Activated naive CD8-positive, alpha-beta T cell treated with anti-CD3 and anti-CD28 coated beads, Interleukin-2, amount 10 ng/mL, durations not matched to agents 7 days and 5 days (primary cell): ENCODE measurements at places on chromosomes 2 and 18. TPM values are rescaled to one million over a fixed set of nuclear protein-coding genes. Genes with fewer than 3 reads are reported as not detected.

GRCh38 chr2:206937555-206937954 is 1.8 kb upstream of the CPO start:
- DNase-seq, result no peak

- no peak for DNase-seq
Measured at GRCh38 chr2:24203029-24203786, 28.4 kb downstream of the FAM228A start.

GRCh38 chr18:55732227-55733106 is 144.5 kb upstream of the TCF4 start:
- DNase-seq, result no peak

- DNase-seq, result no peak
Measured at GRCh38 chr2:236787885-236788284, 218.3 kb downstream of the ACKR3 start.

GRCh38 chr2:145596416-145596815 is 1076.5 kb upstream of the ZEB2 start:
- DNase-seq, result no peak

DNA sequence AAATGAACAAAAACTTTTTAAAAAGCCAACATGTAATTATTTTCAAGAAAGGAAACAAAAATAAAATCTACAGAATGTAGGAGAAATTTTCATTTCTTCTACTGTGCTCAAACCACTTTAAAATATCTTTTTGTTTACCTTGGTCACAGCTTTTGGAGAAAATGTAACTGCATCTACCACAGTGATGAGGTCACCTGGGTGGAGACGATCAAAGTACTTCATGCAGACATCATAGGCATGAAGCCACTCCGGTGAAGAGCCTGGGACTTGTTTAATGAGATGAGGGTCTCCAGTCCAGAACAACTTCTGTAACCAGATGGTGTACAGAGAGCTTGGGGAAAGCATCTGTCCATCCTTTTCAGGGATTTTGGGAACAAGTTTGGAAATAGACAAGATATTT is 285.8 kb downstream of the NBAS start:
- no peak for DNase-seq

- DNase-seq, result no peak
Measured at GRCh38 chr18:10431680-10432079, 22.8 kb upstream of the APCDD1 start.

DNA sequence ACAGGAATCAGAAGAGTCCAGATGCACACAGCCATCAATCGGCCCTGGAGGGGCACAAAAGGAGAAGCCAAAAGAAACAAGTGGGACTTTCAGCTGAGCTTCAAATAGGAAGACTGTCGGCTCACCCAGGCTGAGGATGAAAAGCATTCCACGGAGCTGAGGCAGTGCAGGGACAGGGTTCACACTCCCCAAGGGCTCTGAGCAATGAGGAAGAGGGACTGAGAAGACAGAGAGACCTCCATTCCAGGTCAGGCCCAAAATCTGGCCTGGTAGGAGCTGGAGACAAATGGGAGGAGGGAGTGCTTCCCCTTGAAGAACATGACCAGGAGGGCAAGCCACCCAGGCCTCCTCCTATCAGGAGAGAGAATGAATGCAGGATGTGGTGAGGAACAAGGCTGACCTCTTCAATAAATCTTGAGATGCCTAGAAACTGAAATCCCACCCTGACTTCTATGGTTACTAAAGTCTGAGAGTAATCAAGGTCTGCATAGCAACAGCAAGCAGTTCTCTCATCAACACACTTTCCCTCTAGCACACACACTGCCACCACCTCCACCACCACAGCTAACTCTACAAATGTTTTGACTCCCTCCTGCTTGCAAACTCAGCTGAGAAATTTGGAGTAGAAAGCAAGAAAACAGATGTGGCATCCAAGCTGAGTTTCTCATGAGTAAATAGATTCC is 434.4 kb downstream of the TNS1 start:
- no peak for DNase-seq

GRCh38 chr2:189163889-189164288 is 15.7 kb downstream of the COL5A2 start:
- no peak for DNase-seq

GRCh38 chr18:69230204-69230603 is 170.5 kb upstream of the DOK6 start:
- DNase-seq, result no peak

DNA sequence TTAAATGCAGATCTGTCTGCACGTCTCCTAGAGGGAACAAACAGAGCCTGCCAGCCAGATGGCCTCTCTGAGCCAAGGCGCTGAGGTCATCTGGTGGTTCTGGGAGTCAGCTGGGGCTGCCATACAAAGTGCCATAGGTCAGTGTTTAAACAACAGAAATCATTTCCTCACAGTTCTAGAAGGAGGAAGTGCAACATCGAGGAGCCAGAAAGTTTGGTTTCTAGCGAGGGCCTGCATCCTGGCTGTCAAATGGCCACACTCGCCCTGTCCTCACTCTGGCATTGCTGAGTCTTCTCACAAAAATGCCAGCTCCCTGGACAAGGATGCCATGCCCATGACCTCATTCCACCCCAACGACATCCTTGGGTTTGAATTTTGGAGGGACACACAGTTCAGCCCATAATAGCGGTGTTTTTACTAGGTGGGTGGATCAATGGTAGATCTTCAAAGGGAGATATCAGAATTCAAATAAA is 59.6 kb downstream of the MYT1L start:
- DNase-seq, result no peak

DNA sequence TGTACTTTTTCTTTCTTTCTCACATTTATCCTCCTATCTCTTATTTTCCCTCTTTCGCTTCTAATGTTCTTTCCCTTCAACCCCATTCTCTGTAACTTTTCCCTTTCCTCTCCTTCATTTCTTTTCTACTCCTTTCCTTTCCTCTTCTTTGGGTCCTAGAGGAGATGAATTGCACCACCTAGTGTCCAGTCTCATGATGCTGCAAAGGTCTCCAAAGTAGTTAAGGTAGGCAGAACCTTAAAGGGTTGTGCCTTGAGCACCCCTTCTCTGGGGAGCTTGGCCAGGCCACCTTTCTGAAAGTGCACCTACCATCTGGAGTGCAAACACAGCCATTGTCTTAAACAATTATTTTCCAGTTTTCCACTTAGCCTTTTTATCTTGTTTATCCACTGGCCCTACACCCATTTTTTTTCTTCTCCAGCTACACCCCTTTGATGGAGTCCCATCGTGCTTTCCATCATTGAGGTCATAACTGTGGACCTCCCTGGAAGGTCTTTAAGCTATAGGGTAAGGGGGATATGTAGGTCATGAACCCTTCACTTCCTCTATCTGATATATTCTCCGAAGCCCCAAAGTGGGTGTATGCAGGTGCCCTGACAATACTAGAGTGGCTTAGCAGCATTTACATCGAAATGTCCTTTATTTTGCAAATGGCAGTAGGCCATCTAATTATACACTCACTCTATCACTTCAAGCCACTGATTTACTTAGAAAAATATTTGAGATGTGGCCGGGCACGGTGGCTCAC is 155.9 kb downstream of the ESCO1 start:
- no peak for DNase-seq

DNA sequence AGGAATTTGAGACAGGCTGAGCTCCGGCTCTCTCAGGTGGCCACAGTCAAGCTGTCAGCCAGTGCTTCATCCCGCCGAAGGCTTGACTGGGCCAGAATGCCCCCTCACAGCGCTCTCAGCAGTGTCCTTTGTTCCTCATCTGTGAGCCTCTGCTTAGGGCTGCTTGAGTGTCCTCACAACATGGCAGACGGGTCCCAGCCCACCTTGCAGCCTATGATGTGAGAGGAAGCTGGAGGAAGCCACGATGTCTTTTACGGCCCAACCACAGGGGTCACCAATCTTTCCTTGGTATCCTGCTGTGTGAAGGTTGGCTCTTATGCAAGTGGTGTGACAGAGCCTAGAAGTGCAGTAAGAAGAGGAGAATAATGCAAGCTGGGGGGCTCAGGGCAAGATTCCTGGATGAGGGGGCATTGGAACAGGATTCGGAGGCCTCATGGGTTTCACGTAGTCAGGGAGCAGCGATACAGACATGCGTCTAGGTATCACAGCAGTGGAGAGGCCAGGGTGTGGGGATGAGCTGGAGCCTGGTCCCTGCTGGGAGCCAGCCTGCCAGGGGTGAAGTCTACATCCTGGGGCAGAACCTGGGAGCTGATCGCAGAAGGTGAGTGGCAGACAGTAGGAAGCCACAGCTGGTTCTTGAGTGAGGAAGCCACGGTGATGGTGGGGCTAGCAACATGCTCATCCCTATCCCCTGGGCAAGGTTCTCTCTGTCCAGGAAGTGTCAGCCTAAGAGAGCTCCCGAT is 234.1 kb downstream of the GLI2 start:
- no peak for DNase-seq

CNGA3 gene
- total RNA-seq, result not detected

GAD1 gene
- 1.9 TPM for total RNA-seq

TFCP2L1 gene
- 0.06 TPM for total RNA-seq

VIL1 gene
- not detected for total RNA-seq

HNRNPA3 gene
- 256 TPM for total RNA-seq
